ENCODE measurements at places on chromosomes 1 and 21. TPM values are rescaled to one million over a fixed set of nuclear protein-coding genes. Genes with fewer than 3 reads are reported as not detected.

The F13B gene
- 0.12 TPM for total RNA-seq

The NBPF26 gene
- total RNA-seq: 6.5 TPM

The OR2L2 gene
- not detected for total RNA-seq

The NBPF6 gene
- total RNA-seq: not detected

The FAM72C gene
- 29.5 TPM for total RNA-seq

The PLA2G4A gene
- total RNA-seq: 40.9 TPM

The GBP5 gene
- not detected for total RNA-seq

The SDF4 gene
- total RNA-seq: 81.0 TPM

The ZYG11B gene
- total RNA-seq: 12.6 TPM

The LIN28A gene
- total RNA-seq: not detected

The NEGR1 gene
- total RNA-seq: 2.3 TPM

The TMEM61 gene
- not detected for total RNA-seq

The NUAK2 gene
- 5.4 TPM for total RNA-seq

The ST6GALNAC3 gene
- total RNA-seq: 0.87 TPM

The COL6A1 gene
- total RNA-seq: 42.6 TPM

The FCGR2B gene
- not detected for total RNA-seq

The CLCA2 gene
- not detected for total RNA-seq

The FCRL1 gene
- not detected for total RNA-seq

The PAQR7 gene
- total RNA-seq: 4.5 TPM
